ENCODE measurements at places on chromosomes 1 and 21.

- DNase-seq: no peak
Measured at GRCh38 chr1:5889462-5889861, 102.8 kb downstream of the NPHP4 start.

DNA sequence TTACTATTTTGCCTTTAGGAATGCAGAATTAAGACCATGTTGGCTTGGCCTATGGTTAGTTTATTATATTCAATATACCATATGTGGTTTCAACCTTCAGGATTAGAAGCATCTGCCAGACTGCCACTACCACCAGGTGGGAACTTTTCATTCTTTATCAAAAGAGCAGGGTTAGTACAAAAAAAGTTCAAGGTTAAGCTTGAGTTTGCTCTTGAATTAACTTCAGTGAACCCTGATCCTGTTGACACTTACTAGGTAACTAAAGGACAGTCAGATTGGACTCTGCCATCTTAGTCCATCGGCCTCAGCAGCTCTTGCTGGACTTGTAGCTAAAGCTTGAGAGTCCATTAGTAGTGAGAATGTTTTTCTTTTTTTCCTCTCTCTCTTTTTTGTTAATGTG is 22.1 kb downstream of the CLIC4 start:
- DNase-seq: no peak

DNA sequence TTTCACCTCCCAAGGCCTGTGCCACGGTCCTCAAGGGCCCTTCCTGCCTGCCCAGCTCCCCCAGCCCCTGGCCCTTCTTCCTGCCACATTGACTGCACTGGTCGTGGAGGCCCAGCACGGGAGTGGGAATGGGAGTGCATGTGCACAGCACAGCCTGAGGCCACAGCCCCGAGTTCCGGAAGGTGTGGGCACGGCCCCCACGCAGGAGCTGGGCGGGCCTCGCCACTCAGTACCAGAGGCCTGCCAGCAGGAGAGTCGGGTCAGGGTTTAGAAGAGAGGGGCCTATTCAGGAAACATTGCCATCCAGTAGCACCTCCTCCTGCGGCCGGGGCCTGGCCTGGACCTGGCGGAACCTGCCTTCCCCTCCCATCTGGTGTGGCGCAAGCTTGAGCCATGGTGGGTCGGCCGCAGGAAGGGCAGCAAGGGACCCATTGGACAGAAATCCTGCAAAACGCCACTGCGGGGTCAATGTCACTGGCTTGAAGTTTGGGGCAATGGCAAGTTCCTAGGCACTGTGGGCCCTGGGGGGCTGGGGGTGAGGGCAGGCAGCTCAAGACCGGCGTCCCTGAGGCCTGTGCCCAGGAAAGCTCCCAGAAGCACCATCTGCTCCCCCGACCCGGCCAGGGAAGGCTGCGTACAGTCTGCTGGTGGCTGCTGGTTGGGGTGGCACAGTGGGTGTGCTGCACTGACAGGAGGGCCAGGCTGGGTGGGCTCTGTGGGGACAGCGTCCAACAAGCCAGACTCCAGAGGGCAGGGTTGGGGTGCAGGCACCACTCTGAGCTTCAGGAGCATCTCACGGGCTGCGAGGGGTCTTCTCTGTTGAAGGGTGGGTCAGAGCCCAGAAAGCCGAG is 1.8 kb upstream of the TMEM52 start:
- no peak for DNase-seq

- DNase-seq: no peak
Measured at GRCh38 chr1:200675588-200675852, 5.8 kb upstream of the DDX59 start.

DNA sequence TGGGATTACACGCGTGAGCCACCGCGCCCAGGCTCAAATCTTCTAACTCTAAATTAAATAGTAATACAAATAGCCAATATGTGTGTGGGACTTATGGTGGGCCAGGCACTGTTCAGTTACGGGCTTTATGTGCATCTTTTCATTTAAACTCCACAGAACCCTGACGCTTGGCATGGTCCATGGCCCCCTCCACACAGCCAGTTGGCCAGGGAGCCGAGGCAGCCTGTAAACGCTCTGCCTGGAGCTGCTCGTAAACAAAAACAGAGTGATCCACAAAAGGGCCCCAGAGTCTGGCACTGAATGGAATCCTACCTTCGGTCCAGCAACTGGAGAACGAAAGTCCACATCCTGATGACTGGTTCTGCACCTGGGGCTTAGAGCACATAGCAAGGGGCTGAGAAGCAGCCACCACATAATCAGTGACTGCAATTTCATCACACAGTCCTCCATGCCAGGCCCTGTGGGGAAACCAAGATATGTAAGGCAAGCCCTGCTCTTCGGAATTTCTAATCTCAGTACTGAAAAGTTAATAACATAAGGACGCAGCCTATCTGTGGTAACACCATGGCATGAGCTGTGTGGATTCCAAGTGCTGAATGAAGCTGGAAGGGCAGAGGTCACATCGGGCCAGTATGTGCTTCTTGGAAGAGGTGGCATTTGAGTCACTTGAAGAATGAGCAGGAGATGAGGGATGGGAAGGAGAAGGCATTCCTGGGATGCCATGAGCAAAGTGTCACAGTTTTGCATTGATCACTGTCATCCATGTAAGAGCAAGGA is 13.5 kb upstream of the ADAMTSL4 start:
- no peak for DNase-seq

DNA sequence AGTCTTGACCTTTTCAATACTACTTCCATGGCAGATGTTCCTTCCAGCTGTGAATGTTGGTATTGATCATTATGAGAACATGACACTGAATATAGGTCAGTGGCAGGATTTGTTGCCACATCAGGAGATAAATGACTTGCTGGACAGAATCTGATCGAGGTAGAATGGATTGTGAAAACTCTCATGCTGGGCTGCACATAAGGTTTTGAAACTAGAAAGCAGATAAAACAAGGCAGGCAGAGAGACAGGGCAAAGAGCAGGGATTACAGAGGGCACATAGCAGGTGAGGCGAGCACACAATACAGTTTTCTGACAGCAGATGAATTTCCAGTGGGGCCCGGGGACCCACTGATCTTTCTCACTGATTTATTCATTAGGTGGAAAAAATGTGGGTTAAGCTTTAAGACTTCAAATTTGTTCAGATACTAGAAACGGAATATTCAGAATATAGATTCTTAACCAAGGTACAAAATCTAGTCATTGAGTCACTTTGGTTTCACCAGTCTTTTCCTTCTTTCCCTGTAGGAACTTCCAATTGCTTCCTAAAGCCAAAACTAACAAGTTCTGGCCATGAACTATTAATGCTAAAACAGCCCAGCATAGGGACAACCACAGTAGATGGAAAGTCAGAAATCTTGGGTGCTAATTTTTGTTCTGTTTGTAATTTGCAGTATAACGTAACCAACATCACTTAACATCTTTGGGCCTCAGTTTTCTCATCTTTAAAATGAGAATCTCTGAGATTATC is 296.0 kb upstream of the PTBP2 start:
- no peak for DNase-seq

GRCh38 chr1:157774412-157774811 is 2.5 kb downstream of the FCRL2 start:
- no peak for DNase-seq

- DNase-seq: no peak
Measured at GRCh38 chr1:167423684-167424619, 94.4 kb downstream of the CD247 start.

DNA sequence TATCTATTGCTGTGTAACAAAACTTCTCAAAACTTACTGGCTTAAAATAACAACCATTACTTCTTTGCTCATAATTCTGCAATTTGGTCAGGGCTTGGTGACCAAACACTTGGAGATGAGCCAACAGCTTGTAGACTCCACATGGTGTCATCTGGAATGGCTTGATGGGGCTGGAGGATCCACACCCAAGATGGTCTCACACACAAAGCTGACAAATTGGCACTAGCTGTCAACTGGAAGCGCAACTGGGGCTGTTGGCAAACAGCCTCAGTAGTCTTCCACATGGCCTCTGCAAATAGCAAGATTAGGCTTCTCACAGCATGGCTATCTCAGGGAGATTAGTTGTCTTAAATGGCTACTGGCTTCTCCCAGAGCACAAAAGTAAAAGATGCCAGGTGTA is 27.1 kb upstream of the MTF2 start:
- no peak for DNase-seq

DNA sequence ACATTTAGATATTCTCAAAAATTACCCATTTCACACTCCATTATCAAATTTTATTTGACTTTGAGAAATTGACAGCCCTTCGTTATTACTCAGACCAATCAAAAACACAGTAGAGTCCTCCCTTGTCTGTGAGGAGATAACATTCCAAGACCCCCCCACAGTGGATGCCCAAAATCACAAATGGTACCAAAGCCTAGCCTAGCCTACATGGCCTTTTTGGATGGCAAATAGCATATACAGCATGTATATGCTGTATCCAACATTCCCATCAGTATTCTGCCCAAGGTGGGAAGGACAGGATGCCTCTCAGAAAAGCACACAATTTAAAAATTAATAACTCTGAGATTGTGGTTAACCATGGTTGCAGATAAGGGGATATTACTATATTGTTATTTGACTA is 17.3 kb downstream of the SFPQ start:
- DNase-seq: no peak
